ENCODE measurements at places on chromosomes 6 and 20.

GRCh38 chr6:14509120-14509519 is 391.5 kb downstream of the CD83 start:
- no peak for DNase-seq

DNA sequence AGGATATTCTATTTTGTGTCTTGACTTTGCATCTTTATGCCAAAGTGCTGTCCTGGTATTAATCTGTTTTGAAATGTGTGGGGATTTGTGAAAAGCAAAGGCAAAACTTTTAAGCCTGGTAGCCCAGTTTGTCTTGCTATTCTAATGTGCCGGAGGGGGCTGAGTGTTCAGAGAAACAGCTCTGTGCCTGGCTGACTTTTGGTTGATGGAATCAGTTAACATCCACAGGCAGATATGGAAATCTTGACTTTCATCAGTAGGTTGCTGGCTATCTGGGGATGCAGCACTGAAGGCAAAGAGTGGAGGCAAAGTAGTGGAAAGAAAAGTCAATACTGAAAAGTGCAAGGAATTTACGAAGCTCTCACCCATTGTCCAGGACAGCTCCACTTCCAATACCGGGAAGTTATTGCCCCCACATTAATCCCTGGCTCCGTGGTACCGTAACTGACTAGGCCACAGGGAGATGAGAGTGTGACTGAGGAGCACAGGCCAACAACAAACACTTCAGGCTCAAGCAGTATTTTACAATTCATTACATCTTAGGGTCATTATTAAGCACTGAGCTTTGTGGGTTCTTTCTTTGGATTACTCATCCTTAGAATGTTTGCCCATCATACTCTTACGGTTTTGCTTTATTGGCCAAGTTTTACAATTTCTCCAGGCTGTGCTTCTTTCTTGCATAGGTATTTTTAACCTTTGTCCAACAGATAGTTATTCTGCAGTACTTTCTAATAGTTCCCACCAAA is 164.6 kb downstream of the MTFR2 start:
- DNase-seq = no peak

DNA sequence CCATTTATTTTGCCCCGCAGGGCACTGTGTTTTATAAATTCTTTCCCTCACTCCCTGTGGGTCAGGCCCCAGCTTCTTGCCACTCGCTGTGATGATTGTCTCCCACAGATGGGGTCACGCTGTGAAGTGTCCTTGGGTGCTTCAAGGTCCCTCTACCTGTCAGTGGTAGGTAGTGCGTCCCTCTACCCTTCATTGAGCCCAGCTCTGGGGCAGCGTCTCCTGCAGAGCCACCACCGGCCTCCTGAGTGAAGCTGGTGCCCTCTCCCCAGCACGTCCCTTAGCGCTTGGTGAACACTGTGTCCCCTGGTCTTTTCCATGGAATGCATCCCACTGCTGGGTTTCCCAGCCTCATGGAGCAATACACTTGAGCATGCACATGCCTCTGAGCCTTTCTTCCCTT is 108.2 kb downstream of the NRN1 start:
- DNase-seq = no peak

DNA sequence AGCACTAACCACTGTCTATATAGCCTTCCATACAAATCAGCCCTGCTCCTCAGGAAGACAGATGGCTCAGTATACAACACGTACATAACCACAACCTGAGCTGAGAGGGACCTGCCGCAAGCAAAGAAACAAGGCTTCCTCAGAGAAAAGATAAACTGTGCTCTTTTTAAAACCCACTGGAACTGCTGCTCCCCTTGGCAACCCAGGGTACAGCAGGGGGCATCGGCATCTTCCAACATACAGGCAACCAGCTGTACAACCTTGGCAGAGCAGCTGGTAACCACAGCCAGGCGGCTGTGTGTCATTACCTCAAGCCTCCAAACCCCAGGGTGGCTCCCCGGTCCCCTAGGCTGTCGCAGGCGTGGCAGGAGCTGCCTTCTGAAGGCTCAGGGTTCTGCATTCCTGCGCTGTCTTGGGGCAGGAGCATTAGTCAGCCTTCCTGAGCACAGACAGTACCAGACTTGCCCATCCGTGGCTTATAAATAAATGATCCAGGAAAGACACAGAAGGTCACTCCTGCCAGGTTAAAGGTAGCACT is 249.5 kb downstream of the ADGRG6 start:
- DNase-seq = peak; percentile 56

- no peak for DNase-seq
These were observed 50.6 kb upstream of the MAP7 start for GRCh38 chr6:136600818-136601217.

DNA sequence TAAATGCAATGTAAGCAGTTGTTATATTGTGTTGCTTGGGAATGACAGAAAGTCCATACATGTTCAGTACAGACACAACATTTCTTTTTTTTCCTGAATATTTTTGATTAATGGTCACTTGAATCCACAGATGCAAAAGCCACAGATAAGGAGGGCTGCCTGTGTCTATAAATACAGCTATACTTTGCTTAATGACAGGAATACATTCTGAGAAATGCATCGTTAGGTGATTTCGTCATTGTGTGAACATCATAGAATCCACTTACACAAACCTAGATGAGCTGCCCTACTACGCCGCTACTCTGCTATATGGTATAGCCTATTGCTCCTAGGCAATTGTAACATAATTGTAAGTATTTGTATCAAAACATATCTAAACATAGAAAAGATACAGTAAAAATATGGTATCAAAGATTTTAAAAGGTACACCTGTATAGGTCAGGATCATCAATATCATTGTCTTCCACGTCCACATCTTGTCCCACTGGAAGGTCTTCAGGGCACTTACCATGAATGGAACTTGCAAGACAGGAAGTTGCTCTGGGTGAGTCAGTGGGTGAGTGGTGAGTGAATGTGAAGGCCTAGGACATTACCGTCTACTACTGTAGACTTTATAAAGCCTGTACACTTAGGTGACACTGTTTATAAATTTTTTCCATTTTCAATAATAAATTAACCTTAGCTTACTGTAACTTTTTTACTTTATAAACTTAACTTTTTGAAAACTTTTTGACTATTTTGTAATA is 27.9 kb upstream of the POPDC3 start:
- no peak for DNase-seq

- DNase-seq = no peak
These were observed 90.6 kb upstream of the SYNDIG1 start for GRCh38 chr20:24378661-24379483.

GRCh38 chr20:39358052-39358451 is 395.9 kb downstream of the DHX35 start:
- no peak for DNase-seq

- no peak for DNase-seq
These were observed 257.7 kb upstream of the CDYL start for GRCh38 chr6:4518506-4518905.

GRCh38 chr6:10659699-10660348 is 34.6 kb downstream of the C6orf52 start:
- no peak for DNase-seq

DNA sequence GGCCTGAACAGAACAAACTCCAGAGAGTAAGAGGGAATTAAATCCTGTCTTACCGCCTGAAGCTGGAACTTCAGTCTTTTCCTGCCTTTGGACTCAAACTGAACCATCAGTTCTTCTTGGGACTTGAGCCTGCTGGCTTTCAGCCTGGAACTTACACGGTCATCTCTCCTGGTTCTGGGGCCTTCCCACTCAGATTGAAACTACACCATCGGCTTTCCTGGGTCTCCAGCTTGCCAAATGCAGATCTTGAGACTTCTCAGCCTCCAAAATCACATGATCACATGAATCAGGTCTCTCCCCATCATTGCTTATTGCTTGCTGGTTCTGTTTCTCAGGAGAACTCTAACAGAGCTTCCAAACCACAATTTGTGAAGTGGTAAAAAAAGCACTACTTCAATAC is 276.3 kb downstream of the KIF16B start:
- peak; percentile 69 for DNase-seq

- no peak for DNase-seq
These were observed 399.6 kb upstream of the SOX4 start for GRCh38 chr6:21193790-21194475.

Measured in right hindlimb (tissue), 1 donor.